ENCODE measurements at places on chromosomes 12 and 14.
A peak's percentile ranks its signal among the peaks of the same experiment; 100 is the strongest.

DNA sequence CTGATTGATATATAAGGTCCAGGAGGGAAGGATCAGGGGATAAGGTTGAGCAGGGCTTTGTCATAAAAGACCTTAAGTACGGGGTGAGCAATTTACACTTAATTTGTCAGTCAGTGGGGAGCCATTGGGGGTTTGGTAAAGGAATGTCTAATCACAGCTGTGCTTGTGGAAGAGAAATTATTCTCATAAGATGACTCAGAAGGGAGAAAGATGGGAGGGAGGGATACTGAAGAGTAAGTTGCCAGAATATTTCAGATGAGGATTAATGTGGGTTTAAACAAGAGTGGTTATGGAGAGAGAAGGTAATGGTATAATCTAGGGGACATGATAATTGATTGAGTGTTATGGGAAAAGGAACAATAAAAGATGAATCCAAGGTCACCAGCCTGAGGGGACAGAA is 500.1 kb upstream of the CCDC196 start:
- no peak for DNase-seq

- DNase-seq = no peak
Observed at GRCh38 chr12:109762673-109763191, 49.1 kb downstream of the FAM222A start.

GRCh38 chr12:55733858-55734257 is 5.0 kb upstream of the CD63 start:
- no peak for DNase-seq

- peak; percentile 31 for DNase-seq
Observed at GRCh38 chr12:77229640-77230442, 164.5 kb upstream of the E2F7 start.

- no peak for DNase-seq
Observed at GRCh38 chr14:58060898-58061297, 91.1 kb downstream of the ARMH4 start.

- DNase-seq = no peak
Observed at GRCh38 chr14:91280129-91280528, 35.6 kb upstream of the GPR68 start.

GRCh38 chr12:31736472-31736871 is 7.7 kb upstream of the AMN1 start:
- no peak for DNase-seq

GRCh38 chr14:21163871-21164291 is 8.0 kb upstream of the OR5AU1 start:
- no peak for DNase-seq

GRCh38 chr14:67641480-67641879 is 21.8 kb downstream of the ARG2 start:
- no peak for DNase-seq

- DNase-seq = no peak
Observed at GRCh38 chr12:96227365-96228106, 33.4 kb downstream of the ELK3 start.

GRCh38 chr12:12701457-12701856 is 5.5 kb upstream of the GPR19 start:
- DNase-seq = no peak

- peak; percentile 90 for DNase-seq
Observed at GRCh38 chr12:19978193-19978592, 390.1 kb upstream of the PDE3A start.

GRCh38 chr12:89089264-89089663 is 263.0 kb downstream of the DUSP6 start:
- DNase-seq = no peak

DNA sequence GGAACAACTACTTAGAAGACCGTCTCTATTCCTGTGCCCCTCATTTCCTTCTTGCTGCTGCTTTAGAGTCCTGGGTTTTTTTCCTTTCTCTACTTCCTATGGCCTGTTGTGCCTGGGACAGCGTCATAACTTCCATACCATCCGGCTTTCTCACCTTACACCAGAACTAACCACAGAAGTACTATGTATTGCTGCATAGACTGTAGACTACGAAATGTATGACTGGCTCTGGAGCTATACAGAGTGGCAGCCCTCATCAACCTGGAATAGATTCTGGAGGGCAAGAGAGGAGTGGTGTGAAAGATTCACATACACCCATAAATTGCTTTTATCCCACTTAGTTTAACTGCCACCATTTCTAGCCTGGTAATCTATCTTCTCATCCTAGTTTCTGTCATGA is 16.9 kb upstream of the SRP54 start:
- DNase-seq = no peak

DNA sequence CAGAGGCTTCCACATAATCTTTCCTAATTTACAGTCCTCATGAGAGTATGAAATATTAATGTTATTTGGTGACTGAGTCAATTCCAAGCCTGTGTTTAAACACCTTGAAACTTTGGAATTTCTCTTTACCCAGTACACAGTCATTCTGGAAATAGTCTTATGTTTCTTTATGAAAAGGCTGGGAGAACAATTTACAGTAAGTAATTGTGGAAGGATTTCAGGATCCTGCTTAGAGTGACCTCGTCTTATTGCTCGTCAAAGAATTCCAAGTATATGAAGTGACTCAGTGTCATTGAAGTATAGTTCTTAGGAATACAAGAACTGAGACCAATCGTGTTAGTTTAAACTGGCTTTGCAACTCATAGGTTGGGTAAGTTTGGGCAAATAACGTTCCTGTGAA is 634.2 kb downstream of the SLC16A7 start:
- no peak for DNase-seq

Measured in AG09319 (cell line).